ENCODE measurements at places on chromosomes 6 and 20. TPM values are rescaled to one million over a fixed set of nuclear protein-coding genes. Genes with fewer than 3 reads are reported as not detected.
A peak's percentile ranks its signal among the peaks of the same experiment; 100 is the strongest.

The E2F1 gene
- total RNA-seq: 7.9 TPM

The TRIM15 gene
- 0.12 TPM for total RNA-seq

The LAMP5 gene
- not detected for total RNA-seq

The TBX18 gene
- total RNA-seq: 11.8 TPM

The TMEM181 gene
- 24.3 TPM for total RNA-seq

The LKAAEAR1 gene
- total RNA-seq: not detected

The FOXA2 gene
- not detected for total RNA-seq

DNA sequence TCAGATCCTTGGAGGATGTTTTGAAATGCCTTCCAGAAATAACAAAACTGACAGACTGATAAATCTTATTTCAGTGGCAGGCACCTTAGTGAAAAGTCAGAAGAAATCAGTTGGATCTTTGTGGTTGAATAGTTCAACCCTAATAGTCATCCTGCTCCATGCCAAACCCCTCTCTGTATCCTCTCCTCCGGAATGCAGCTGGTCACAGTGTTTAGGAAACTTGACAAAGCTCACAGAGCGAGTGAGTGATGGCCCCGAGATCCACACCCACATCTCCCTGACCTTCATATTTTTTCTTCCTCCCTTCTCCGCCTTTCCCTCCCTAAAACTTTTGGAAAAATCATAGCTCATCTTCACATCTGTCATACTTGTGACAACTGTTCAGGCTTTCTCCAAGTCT is 464.8 kb upstream of the CDH4 start:
- no peak for DNase-seq

- DNase-seq: no peak
Measured at GRCh38 chr6:15842727-15843117, 179.9 kb upstream of the DTNBP1 start.

- no peak for DNase-seq
Measured at GRCh38 chr6:153130515-153131036, 506 bp downstream of the RGS17 start.

DNA sequence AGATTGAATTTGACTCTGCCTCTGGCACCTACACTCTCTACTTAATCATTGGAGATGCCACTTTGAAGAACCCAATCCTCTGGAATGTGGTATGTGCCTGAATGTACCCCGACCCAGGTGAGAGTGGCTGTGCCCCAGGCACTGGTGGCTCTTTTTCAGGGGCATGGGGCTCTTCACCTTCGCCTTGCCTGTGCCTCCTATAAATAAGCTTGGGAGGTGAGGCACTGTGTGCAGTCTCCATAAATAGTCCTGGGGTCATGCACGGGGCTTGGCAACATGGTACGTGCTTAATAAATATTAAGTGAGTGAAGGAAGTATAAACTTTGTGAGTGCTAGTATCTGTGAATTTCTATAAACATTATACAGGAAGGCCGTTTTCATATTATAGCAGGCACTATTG is 33.0 kb downstream of the GHRH start:
- DNase-seq: no peak

DNA sequence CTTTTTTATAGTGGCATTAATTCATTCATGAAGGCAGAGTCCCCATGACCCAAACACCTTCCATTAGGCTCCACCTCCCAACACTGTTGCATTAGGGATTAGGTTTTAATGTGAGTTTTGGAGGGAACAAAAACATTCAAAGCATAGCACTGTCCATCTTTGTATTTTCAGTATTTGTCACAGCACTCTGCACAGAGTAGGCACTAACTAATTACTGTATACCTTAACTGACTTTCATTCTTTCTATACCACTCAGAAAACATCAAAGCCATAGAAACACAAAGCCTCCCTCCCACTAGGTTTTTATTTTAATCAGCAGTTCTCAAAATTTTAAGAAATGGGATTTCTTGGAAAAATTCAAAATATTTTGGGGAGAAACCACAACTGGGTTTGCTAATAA is 21.8 kb upstream of the AHI1 start:
- no peak for DNase-seq

DNA sequence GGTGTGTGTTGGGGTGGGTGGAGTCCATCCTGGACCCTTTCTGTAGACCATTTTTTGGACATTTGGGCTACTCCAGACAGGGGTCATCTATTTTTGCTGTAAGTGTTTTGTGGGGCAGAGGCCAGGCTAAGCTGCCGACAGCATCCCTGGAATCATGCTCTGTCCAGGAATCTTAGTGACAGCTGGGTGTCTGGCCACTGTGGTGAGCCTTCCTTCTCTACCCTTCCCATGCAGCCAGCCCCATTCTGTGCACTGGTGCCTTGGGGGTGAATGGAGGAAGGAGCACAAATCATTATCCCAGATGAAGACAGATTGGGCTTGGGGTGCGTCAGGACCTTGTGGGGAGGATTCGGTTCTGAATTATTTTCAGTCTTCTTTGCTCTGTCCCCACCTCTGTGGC is 20.2 kb downstream of the TOX2 start:
- DNase-seq: no peak

- DNase-seq: no peak
Measured at GRCh38 chr6:6870921-6871320, 236.8 kb upstream of the RREB1 start.

DNA sequence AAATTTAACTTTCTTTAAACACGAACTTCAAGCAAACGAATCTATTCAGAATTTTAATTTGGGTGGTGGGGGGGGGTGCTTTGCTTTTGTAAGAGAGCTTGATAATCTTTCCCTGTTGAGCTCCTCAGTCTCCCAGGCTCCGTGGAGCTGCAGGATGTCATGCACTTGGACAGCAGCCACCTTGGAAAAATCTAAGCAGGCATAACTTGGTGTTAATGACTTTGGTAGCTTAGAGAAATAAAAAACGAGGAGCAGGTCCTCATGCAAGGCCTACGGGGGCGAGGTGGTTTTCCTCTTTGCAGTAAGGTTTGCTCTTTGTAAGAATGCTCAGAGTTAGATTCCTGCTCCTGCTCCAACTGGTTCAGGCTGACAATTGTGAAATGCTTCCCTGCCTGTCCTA is 102.3 kb downstream of the EDN1 start:
- DNase-seq: no peak

DNA sequence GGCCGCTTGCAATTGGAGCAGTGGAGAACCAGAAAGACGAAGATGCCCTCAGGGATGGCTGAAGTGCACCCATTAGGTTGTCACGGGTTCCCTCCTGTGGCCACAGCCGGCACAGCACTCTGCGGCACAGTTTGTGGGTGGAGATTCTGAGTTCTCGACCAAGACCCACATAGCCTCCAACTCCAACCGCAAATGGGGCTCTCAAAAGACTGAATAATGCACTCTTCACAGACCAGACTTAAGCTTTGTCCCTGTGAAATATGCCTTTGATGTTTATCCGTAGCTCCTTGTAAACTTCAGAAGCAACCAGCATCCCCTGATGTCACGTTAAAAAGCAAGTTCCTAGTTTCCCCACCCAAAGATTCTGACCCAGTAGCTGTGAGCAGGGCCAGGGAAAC is 934 bp upstream of the CST9 start:
- DNase-seq: peak; percentile 74

GRCh38 chr6:110458476-110458875 is 17.9 kb downstream of the SLC22A16 start:
- no peak for DNase-seq

DNA sequence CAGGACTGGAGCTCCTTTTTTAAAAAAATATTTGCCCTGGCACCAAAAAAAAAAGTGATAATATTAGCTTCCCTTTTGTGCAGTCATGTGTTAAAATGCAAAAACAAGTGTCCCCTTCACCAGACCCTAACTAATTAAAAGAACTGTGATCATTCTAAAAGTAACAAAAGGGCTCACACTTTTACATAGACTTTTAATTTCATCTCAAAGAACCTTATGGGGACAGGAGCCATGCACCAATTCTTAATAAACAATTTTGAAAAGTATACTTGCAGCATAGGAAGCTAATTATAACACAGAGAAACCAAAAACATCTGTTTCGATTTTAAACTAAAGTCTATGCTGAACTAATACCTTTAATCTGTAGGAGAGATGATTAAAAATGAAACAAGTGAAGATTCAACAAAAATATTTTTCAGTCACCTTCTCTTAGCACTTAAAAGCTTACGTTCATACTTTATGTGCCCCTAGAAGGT is 17.3 kb downstream of the STX7 start:
- no peak for DNase-seq

GRCh38 chr20:63381781-63382431 is 20.8 kb upstream of the CHRNA4 start:
- DNase-seq: no peak

- DNase-seq: no peak
Measured at GRCh38 chr6:127119102-127120022, 891 bp downstream of the RSPO3 start.

DNA sequence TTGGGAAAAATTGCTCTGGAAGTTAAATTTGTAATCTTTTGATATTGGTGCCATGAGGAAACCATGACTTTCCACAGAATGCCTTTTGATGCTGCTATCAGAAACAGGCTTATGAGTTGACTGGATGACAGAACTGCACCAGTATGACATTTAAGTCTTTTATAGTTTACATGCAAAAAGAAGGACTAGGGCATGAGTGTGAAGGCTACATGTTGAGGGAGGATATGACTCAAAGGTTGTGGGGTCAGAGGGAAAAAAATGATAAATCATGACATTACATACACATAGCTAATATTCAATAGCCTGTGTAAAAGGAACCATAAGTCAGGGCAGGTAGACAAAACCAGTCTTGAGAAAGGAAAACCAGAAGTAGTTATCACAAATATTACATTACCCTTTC is 182.2 kb downstream of the COL12A1 start:
- no peak for DNase-seq

- no peak for DNase-seq
Measured at GRCh38 chr6:11250108-11250507, 17.6 kb upstream of the NEDD9 start.

DNA sequence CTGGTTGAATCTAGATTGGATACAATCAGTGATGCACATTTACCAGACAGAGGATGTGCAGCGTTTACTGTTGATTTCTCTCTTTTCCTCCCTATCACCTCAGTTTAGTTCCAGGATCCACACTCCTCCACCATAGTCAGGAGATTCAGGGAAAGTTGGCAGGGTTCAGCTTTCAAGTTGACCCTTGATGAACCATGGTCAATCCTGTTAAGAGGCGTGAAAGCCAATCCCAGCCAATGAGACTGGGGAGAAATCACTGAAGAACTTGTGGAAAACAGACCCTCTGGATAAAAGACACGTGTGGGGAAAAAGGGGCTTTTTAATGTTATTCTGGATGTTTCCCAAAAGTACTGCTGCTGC is 19.2 kb upstream of the SCP2D1 start:
- DNase-seq: no peak

DNA sequence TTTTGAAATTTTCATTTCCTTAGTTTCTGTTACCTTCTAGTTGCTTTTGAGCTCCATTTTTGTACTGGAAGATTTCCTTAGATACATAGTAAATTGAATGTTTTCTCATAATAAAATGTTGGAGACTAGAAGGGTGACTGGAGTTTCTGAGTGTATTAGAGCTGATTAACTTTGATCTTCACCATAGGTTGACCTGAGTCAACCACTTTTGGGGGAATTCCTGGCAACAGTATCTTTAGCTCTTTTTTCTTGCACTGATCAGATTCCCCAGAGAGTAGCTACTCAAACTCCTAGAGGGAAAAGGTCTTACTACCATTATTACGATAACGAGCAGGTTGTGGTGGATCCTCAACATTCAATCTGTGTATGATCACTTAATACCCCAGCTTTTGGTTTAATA is 72.7 kb downstream of the KHDC1L start:
- no peak for DNase-seq

GRCh38 chr20:39855799-39856198 is 833.2 kb downstream of the MAFB start:
- DNase-seq: no peak

DNA sequence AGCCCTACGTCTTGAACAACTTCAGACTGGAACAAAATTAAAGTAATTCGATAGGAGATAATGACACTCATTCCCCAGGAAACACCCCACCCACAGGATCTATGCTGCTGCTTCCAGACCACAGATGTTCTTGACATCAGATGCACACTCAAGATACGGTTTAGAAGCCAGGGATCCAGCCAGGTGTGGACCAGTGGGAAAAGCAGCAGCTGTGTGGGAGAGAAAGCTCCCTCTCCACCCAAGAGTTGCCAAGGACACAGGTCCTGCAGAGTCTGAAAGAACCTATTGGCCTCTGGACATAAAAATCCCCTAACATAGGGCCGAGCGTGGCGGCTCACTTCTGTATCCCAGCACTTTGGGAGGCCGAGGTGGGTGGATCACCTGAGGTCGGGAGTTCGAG is 91.7 kb upstream of the NFATC2 start:
- DNase-seq: no peak

DNA sequence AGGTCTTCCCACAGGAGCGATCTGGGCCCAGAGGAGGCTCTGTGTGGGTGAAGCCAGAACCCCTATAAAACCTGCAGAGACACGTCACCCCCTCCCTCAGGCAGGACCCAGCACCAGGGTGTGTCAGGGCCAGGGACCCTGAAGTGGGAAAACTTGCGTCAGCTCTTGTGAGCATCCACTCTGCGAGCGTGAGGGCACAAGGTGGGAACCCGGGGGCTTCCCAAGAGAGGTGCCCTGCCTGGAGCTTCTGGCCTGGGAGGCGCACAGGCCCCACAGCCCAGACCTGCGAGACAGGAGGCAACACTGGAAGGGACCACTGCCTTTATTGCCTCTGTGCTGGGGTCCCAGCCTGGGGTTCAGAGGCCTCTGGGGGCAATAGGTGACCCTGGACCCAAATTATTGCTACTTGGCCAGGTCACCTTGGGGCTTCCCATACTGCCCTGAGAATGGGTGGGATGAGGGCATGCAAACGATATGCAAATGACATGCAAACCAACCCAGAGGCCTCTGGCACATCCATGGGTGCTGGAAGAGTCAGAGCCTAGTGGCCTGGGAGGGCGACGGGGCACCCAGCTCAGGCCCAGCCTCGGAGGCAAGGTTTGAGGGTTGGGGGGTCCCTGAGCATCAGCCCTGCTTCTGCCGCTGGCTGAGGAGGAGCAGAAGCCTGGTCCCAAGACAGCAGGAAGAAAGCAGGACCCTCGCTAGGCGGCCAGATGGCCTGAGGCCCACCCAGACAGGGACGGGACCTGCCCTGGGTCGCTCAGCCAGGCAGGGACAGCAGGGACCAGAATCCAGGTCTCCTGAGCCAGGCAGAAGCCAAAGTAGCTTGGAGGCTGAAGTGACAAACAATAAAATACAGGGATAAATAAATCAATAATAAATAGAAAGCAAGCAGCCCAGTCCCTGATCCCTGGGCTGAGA is 5.1 kb upstream of the C20orf144 start:
- no peak for DNase-seq
